Activated naive CD4-positive, alpha-beta T cell treated with anti-CD3 and anti-CD28 coated beads for 36 hours (primary cell): ENCODE measurements at places on chromosomes 5 and 9. TPM values are rescaled to one million over a fixed set of nuclear protein-coding genes. Genes with fewer than 3 reads are reported as not detected.

DNA sequence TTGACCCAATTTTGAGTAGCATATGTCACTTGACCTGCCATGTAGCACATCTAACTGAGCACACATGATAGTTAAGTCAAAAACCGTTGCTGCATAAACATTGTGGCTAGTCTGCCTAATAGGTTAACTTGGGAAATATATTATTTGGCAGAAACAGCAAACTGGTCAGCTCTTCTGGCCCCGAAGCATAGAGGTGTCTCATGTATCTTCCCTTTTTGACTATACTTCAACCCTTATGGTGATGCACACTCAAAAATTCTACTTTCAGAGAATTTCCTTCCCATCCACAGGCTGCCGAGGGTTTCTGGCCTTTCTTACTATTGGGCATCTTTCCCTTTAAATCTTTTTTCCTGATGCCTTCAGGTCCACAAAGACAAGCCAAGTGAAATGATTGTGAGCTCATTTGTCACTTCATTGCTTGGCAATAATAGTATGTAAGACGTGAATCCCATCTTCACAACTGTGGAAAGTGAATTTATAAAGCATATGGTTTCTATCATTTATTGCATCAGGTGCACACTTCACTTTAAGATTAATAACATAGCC is 41.2 kb downstream of the MOCS2 start:
- DNase-seq = no peak

DNA sequence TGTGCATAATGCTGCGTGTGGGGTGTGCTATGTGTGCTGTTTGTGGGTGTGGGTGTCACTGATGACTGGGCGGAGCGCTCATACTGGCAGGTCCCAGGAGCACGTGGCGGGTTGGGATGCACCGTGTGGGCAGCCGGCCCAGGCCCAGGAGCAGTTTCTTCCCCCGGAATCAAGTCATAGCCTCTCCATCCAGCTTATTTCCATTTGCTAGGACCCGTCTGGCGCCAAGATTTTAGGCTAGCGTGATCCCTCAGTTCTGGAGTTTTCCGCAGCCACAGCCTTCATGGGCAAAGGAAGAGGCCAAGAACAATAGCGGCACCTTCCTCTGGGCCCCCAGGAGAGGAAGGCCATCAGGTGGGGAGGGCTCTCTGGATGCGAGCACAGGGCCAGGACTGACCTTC is 43.3 kb upstream of the NEURL1B start:
- no peak for DNase-seq

DNA sequence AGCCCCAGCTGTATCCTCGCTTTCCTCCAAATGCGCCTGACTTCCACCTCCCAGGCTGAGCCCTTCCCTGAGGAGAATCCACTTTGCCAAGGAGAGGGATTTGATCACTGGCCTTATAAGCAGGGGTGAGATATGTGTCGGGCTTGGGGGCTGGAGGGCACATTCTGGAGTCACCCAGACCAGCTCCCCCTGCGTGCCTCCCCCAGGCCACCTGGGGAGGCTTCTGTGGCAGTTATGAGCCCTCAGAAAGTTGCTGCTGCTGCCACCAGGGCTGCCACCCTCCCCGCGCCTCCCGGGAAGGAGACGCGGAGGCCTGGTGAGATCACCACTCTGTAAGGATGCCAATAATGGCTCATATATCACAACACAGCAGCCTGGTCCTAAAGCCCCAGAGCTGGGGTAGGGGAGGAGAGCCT is 211.5 kb downstream of the PAPPA start:
- DNase-seq = no peak

DNA sequence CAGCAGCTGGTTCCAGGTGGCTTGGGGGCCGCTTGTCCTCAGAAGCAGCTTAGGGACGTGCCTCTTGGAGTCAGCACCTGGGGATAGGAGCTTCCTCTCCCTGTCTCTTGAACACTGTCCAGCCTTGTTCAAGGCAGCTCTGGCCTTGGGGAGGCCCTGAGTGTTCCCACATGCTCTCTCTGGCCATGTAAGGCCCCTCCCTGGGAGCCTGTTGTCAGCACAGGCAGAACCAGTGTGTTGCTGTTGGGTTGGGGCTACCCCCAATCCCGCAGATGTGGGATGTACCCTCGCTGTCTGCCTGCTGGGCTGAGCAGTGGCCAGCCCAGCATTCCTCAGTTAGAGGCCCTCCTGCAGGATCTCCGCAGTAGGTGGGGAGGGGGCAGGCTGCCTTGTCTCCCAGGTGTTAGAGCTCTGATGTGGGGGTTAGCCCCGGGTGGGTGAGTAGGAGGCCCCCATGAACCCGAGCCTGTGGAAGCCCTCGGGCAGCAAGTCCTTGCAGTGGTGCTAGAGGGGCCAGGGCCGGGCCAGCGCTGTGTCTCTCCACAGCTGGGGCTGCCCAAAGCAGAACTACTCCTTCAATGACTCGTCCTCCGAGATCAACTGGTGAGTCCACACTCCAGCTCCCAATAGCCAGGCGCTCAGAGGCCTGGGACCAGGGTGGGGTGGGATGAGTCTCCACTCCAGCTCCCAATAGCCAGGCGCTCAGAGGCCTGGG is 51.6 kb downstream of the KCNT1 start:
- DNase-seq = no peak

GRCh38 chr9:21481470-21482056 is 550 bp downstream of the IFNE start:
- no peak for DNase-seq

DNA sequence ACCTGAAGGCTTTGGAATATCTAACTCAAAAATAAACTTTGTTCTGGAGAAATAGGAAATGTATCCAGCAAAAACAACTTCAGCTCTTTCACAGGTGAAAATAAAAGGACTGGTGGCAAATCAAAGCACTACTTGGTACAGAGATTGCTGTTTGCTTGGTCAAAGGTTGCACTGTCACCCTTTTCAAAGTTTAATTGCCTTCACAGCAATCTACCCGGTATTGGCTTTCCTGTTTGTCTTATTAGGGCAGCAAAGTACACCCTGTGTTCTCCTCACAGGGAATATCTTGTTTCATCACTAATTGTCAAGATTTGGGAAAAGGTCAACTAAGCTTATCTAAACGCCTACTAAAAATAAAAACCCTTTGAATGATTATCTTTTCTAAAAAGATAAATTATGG is 214.1 kb upstream of the ADCY2 start:
- DNase-seq = no peak

PARP8 gene
- 22.0 TPM for total RNA-seq

DNA sequence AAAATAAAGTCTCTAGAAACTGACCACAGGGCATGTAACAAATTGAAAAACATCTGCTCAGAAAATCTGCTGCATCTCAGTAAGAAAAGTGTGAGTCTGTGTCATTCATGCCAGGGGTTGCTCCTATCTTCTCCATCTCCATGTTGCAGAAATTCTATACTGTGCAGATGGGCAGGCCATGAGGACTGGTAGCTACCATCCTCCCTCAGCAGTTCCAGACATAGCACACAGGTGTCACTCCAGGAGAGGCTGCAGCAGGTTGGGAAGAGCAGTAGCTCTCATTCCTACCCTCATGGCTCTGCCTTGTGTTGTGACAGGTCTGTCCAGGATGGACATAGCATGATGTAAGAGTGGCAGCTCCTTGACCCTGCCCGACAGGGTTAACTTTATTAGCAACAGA is 173.4 kb downstream of the NDUFS4 start:
- no peak for DNase-seq

IL33 gene
- not detected for total RNA-seq

GRXCR2 gene
- total RNA-seq = not detected

DNA sequence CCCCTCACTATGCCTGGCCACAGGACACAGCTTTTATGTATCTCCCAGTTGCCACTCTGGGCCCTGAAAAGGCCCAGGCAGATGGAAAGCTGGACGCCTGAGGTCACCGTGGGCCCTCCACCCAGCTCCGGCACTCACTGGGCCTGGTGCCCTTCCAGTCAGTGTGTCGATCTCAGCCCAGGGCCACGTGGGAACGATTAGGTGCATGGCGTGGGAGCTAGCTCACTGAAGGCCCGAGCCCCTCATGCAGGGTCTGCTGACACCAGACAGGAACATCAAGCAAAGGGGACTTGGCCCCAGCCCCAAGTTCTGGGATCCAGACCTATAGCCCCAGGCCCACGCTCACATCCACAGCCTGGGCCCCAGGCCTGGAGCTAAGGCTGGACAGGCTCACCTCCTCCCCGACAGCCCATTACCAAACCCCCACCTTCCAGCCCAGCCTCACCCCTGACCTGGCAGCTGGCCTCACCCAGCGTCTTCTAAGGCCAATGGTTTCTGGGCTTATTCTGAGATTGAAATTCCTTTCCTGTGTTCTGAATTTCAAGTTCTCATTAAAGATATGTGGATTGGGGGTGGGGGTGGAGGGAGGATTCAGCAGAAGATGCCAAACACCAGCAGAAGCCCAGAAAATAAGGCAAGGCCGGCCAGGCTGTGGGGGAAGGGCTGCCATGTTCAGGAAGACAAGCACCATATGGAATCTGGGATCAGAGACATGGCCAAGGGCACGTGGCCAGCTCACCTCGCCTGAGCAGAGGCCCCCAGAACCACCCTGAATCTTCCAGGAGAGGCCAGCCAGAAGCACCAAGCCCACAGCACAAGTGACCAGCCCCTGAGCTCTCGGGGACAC is 74.5 kb downstream of the ADAMTS2 start:
- DNase-seq = no peak

DNA sequence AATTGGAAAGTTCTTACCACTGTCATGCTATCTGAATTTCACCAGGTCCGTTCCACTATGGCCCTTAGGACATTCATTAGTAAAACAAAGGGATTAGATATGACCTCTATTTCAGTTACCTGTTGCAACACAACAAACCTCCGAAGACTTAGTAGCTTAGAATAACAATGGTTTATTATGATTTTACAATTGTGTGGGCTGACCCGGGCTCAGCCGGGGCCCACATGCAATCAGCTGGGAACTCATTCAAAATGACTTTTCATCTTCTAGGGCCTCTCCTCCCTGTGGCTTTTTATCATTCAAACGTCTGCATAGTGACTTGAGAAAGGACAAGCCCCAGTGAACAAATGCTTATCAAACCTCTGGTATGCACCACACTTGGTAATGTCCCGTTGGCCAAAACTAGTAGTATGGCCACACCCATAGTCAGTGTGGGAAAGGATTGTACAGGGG is 2.3 kb upstream of the FBXW11 start:
- no peak for DNase-seq

GNA14 gene
- not detected for total RNA-seq
